ENCODE measurements at places on chromosomes 6 and 20.

DNA sequence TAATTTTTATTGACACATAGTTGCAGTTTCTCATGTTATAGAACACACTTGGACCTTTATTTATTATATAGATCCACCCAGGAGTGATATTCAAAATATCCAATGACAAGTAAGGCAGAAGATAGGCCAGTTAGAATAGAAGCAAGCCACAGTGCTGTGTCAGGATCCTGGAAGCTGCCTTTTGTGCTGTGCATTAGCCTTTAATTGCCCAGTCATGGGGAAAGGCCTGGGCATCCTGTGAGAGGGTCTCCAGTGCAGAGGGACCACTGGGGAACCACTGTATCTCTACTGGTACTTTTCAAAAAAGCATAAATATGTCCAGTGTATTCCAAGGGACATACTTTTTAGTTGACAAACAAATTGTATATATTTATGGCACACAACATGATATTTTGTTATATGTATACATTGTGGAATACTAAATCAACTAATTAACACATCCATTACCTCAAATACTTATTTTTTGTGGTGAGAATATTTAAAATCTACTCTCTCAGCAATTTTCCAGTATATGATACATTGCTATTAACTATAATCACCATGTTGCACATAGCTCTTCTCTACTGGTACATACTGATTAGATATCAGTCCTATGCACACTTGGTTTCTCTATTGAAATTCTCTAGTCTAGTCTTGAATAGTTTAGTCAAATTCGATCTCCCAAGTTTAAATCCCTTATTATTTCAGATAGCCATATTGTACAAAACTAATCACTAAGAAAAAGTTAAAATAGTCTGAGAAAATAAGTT is 59.5 kb downstream of the CDC40 start:
- no peak for DNase-seq

- DNase-seq: no peak
These were observed 29.8 kb downstream of the ANKEF1 start for GRCh38 chr20:10064611-10065010.

GRCh38 chr6:55142610-55143009 is 31.7 kb upstream of the HCRTR2 start:
- DNase-seq: no peak

DNA sequence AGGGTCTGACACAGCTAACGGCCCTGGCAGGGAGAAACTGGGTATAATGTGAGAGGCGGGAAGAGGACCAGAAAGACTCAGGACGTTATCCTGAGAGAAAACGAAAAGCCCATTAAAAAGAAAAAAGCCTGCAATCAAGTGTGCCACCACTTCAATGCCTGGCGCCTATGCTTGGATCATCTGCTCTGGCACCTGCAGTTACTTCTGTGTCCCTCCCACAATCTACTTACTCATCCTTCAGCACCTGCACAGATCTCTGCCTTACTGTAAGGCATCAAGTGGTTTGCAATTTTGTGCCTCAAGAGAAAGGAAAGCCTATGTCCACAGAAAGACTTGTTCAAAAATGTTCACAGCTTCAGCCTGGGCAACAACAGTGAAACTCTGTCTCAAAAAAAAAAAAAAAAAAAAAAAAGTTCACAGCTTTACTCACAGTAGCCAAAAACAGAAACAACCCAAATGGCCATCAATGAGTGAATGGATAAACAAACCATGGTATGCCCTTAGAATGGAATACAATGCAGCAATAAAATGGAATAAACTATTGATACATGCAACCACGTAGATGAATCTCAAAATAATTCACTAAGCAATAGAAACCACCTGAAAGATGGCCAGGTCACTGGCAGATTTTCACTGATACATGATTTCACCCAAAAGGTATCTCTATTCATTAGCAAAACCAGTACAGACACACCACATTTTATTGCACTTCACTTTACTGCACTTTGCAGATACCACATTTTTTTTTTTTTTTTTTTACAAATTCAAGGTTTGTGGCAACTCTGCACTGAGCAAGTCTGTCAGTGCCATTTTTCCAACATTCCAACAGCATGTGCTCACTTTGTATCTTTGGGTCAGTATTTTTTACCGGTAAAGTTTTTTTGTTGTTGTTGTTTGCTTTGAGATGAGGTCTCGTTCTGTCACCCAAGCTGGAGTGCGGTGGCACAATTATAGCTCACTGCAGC is 48.6 kb downstream of the ABHD12 start:
- DNase-seq: no peak

GRCh38 chr6:123415844-123416468 is 220.8 kb downstream of the TRDN start:
- DNase-seq: no peak

DNA sequence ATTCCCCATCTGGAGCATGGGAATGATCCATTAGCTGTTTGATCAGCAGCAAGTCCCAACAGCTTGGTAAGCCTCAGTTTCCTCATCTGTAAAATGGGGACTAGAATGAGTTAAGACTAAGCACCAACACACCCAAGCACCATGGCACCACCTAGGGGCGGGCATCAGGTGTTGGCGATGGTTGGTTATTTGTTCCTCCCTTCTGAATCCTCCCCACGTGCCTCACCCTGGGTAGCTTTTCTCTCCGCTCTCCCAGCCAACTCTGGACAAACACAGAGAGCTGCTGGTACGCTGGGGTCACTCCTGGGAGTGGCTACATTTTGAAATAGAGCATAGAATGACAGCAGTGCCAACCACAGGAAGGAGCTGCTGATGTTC is 13.3 kb upstream of the ITPR3 start:
- DNase-seq: no peak

GRCh38 chr6:28772480-28773381 is 151.1 kb downstream of the TRIM27 start:
- no peak for DNase-seq

- peak; percentile 46 for DNase-seq
These were observed 631 bp downstream of the MDGA1 start for GRCh38 chr6:37696841-37697662.

DNA sequence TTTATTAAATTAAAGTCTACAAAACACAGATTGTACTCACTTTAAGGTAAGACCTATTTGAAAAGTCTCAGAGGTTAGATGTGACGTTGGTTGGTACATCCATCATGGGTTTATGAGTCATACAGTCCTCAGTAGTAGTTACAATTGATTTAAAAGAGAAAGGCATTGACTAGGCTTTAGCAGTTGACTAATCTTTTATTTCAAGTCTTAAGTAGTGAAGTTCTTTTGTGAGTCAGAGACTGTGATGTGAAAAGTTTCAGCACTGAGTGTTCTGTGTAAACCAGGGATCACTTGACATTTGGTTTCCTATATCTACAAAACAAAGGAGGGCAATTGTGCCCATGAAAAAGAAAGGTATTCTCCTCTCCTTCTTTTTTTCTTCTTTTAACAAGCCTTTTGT is 221.3 kb downstream of the GRIK2 start:
- no peak for DNase-seq

- peak; percentile 53 for DNase-seq
These were observed 50.5 kb downstream of the EBF4 start for GRCh38 chr20:2742934-2743559.

GRCh38 chr6:116974526-116975316 is 97.7 kb downstream of the RFX6 start:
- DNase-seq: no peak

DNA sequence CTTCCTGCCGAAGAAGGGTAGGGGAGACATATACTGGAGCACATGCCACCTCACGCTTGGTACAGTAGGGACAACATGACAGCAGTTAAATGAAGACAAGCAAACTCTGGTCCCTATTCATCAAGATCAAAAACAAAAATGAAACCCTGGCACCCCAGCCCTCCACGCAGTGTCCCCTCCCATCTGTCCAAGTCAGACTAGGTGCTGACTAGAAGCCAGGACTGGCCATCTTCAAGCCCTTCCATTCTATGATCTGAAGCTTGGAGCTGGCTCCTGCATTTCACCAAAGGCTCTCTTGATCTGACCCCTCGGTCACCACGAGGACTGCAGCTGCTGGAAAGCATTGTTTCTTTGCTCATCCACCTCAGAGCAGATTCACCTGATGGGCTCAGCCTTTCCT is 158.9 kb upstream of the GGTLC1 start:
- no peak for DNase-seq

GRCh38 chr6:14277405-14277930 is 159.9 kb downstream of the CD83 start:
- no peak for DNase-seq

GRCh38 chr6:137265561-137266308 is 46.5 kb upstream of the IFNGR1 start:
- DNase-seq: no peak

DNA sequence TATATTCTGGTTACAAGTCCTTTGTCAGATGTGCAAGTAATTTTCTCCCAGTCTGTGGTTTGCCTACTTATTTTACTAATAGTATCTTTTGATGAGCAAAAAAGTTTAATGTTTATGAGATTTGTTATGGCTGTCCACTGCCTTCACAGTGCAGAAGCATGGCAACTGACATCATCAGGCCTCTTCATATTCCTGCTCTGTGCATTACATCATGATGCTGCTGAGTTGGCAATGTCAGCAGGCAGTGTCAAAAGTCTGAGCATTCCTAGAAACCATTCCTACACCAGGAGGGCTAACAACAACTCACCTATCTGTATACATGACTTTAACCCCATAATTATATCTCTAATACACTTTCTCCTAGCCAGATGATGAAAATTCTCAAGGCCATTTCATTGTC is 10.8 kb upstream of the OR2B2 start:
- no peak for DNase-seq

GRCh38 chr6:158249340-158249836 is 62.9 kb upstream of the TULP4 start:
- no peak for DNase-seq

DNA sequence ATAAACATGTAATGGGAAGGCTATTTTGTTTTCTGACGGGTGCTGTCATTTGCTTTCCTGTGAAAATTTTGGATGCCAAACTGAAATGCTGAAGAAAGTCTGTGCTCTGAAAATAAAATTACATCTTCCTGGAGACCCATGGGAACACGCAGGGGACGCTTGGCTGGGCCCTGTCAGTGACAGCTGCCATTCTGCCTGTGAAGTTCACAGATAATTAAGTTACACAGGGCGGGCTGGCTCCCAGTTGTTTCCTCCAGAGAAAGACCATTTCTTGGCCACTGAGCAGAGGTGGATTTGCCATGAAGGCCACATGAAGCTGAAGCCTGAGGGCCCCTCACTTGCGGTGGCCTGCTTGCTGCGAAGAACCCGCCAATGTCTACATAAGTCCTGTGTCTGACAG is 93.5 kb downstream of the TMEM170B start:
- DNase-seq: no peak

- no peak for DNase-seq
These were observed 38.0 kb upstream of the HSF2 start for GRCh38 chr6:122361314-122361979.

DNA sequence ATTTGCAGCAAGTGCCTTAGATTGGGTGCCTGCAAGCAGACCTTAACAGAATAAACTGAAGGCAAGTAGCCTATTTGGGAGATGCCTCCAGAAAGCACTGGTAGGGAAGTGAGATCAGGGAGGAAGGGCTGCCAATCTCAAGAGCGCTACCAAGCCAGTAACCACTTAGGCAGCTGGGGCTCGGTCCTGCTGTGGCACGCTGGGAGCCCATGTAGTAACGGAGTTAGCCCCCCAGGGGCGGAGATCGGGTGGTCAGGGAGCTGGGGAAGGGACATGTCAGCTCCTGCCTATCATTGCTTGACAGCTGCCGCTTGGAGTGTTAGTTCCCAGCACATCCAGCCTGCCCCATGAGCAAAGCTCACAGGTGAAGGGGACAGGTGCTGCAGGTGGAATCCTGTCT is 127.0 kb downstream of the CEBPB start:
- no peak for DNase-seq

- no peak for DNase-seq
These were observed 255.9 kb upstream of the DEFB112 start for GRCh38 chr6:50305660-50306059.

DNA sequence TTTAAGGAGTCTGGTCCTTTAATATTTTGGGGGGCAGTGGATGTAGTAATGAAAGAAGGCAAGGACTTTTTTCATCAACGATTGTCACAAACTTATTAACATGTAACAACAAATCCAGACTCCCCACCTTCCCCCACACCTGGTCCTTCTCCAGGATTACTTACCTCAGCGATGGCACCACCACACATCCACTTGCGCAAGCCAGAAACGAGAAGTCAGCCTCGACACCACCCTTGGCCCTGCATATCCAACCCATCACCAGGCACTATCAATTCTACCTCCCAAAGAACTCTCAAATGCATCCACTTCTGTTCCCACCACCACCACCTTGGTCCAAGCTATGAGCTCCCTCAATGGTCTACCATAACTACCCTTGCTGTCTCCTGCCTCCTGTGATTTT is 6.6 kb downstream of the EZR start:
- no peak for DNase-seq

GRCh38 chr6:24980507-24981385 is 45.0 kb upstream of the RIPOR2 start:
- DNase-seq: no peak

- no peak for DNase-seq
These were observed 175.0 kb downstream of the GMPR start for GRCh38 chr6:16413399-16413798.

DNA sequence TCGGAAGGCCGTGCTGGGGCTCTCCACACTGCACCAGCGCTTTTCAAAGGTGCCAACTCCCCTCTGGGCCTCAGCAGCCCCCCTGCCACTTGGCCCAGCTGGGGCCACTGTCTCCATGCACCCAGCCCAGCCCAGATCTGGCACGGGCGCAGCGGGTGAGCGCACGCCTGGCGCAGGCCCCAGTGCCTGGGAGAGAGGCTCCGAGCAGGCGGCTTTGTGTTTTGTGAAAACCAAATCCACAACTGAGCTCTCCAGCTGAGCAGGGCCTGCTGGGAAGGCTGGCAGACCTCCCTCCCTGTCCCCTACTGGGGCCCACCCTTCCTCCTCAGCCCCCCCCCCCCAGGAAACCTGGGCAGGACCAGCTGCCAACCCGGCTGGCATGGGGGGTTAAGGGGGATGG is 17.0 kb downstream of the MDGA1 start:
- DNase-seq: no peak

- no peak for DNase-seq
These were observed 95.4 kb upstream of the FOXQ1 start for GRCh38 chr6:1216488-1216974.

DNA sequence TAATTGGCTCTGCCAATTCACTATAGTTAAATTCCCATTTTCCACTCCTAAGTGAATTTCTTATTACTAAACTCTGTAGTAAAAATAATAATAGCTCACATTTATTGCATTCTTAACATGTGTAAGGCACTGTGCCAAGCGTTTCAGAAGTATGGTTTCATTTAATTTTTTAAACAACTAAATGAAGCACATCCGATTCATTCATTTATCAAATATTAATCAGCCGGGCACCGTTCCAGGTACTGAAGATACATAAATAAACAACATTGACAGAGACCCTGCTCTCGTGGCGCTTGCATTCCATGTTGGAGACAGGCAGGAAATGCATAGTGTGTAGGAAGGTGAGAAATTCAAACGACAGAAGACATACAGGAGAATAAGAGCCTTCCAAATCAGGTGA is 423.2 kb upstream of the JARID2 start:
- no peak for DNase-seq

DNA sequence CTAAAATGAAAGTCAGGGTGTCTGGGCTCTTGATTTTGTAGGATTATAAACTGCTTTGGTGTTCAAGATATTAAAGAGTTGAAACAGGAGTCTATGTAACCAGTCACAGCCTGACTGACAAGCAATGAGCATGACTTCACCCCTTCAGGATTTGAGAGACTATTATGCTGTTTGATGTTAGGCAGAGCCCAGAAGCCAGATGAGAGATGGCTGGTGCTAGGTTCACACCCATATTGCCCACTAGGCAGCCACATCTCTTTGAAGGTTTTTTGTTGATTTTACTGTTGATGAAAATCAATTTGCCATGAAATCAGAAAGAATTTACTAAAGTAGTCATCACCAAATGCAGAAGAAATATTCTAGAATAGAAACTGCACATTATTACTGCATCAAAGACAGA is 243.6 kb downstream of the KHDRBS2 start:
- DNase-seq: no peak
